Muscle of leg (tissue), 16 donors: ENCODE measurements at places on chromosomes 1 and 21.
A peak's percentile ranks its signal among the peaks of the same experiment; 100 is the strongest.

DNA sequence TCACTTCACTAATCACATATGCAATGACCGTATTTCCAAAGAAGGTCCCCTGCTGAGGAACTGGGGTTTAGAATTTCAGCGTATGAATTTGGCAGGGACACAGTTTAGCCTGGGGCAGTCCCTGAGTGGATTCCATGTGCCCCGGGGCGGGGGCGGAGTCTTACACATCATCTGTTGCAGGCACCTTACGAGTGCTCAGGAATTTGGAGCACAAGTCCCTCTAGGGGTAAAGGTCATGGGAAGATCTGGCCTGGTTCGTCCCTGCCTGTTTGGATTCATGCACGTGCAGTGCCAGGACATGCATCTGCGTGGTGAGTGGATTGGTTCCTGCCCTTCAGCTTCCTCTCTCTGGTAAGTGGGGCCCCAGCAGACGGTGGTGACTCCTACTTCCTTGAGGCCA lies 208.3 kb upstream of the C1orf174 start:
- DNase-seq: peak; percentile 11

DNA sequence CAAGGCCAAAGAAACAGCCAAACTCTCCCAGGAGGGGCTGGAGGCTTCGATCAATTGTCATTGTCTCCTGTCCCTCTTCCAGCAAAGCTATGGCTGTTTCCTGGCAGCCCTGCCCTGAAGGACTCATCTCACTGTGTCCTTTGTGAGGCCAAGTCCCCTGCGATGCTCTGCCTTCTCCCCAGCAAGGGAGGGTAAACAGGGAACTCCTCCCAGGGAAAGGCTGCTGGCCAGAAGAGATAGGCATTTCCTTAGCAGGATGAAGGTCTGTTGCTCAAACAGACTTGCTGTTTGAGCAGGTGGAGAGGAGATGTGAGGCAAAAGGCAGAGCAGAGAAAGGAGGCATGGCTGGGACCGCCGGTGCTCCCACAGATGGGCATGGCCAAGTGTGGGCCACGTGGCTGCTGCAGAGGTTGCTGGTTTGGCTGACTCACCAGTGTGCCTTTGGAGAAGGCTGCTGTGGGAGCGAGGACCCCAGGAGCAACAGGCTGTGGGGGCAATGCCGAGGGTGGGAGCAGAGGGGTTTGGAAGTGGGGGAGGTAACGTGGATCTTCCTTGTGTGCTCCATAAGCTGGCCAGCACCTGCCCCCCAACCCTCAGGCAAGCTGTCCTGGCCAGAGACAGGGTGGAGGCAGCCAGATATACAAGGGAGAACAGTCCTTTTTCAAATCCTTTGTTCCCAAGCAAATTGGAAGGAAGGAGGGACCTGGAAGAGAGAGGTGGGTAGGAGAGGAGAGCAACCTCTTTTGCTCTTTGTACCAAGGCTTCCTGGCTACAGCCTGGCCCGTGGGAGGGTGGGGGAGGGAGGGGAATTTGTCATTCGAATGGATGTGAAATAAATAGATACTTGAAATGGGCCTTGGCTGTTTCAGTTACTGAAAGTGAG lies 449.8 kb downstream of the SIPA1L2 start:
- no peak for DNase-seq

DNA sequence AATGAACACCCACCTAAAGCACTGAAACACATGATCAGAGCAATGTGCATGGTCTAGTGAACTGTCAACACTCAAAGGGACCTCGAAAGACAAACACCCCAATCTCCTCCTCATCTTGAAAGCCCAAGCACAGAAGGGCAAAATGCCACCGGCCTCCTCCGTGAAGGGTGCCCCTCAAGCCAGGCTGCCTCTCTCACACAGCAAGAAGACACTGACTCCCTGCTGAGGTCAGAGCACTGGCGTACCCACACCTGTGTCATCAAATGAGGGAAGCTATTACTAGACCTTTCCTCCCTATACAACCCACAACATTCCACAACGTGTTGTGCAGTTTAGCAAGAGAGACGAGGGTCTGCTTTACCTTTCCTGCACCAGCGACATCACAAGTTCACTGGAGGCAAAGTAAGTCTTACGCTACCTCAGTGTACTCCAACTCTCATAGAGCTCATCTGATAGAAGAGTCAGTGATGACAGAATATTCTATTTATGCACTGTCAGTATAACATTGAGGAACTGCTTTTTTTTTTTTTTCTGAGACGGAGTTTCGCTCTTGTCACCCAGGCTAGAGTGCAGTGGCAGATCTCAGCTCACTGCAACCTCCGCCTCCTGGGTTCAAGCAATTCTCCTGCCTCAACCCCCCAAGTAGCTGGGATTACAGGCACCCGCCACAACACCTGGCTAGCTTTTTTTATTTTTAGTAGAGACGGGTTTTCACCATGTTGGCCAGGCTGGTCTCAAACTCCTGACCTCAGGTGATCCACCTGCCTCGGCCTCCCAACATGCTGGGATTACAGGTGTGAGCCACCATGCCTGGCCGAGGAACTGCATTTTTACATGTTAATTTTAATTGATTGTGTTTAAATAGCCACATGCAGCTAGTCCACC lies 3.3 kb downstream of the SH3BP5L start:
- DNase-seq: no peak

GRCh38 chr1:235657747-235658526 lies 8.4 kb upstream of the GNG4 start:
- no peak for DNase-seq

- peak; percentile 45 for DNase-seq
Observed at GRCh38 chr1:159008744-159009188, 941 bp upstream of the IFI16 start.

GRCh38 chr1:181482521-181483284 lies 614 bp upstream of the CACNA1E start:
- peak; percentile 15 for DNase-seq

DNA sequence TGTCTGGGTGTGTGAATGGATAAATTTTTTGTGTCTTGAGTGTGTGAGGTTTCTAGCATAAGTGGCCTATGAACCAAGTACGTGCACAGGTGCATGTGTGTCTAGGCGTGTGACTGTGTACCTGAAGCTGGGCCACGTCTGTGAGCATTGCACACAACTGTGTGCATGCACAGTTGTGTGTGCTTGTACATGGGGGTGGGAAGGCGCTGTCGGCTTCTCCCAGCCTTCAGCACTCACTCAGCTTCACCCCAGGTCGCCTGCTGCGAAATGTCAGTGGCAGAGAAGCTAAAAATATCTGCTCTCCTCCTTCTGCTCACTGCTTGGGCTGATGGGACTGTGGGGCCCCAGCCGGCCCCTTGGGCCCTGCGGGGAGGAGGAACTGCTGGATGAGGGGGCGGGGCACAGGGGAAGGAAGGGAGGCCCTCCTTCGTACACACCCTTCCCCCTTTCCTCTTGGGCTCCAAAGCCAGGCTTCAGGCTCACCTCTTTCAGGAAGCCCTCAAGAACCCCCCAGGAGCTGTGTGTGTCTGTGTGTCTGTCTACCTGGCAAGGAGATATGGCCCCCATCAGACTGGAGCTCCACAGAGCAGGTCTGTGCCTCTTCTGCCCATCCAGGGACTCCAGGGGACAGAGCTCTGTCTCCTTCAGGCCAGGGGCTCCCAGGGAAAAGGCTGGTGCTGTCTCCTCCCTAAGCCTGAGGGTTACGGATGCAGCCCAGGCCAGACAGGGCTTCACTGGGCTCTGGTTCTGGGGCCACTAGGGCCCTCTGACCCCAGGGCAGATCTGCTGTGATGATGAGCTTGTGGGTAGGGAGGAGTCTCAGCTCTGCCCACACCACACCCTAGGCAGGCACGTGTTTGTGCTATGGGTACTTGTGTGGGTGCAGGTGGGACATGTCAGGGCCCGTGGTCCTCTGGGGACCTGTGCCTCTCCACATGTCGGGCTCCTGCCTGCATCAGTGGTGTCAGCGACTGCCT lies 35.6 kb upstream of the WASF2 start:
- DNase-seq: peak; percentile 91

DNA sequence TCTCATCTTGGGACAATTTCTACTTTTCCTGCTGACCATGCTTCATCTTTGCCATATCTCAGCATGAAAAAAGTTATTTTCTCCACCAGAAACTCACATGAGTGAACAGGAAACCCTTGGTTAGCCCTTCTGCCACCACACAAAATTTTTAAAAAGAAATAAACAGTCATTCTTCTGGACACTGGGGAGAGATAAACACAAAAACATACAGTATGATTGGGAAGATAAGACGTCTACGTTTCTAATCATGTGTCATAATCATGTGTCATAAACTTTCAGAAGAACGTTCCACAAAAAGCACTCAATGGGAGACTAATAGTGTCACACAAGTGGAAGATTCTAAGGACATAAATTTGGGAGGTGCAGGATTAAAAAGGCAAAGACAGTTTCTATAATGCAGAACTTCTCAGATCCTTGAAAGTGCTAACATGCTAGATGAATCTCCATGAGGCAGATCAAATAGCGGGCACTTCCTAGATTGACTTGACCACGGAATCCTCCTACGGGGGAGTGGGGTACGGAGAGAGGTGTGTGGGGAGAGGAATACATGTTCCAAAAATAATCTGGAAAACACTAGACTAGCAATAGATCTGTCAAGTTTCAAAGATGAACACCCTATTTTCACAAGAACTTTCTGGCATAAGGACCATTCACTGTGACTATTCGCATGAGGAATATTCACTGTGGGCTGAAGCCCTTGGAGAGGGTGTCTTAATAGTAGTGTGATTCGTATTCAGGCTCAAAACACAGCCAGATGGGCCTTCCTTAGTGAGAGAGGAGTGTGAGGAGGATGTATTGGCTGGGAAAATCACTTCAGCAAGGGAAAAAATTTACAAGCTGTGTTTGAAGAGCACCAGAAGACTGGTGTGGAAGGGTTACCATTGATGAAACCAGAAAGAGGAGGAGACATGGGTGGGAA lies 206.7 kb downstream of the SETD4 start:
- peak; percentile 36 for DNase-seq

DNA sequence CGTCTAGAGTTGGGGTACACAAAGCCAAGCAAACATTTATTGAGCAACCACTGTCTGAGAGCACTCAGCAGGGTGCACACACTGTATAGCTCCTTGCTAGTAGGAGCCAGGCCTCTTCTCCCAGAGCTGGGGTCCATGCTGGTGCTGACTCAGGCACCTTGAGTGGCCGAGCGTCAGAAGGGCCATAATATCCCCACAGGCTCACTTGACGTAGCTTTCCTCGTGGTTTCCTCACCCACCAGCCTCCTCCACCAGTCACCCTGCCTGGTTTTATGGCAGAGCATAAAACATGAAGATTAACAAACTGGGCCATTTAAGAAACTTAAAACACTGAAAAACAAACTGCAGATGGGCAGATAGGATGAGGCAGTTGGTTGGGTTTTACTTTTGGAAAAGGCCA lies 361.5 kb downstream of the HHAT start:
- DNase-seq: no peak

DNA sequence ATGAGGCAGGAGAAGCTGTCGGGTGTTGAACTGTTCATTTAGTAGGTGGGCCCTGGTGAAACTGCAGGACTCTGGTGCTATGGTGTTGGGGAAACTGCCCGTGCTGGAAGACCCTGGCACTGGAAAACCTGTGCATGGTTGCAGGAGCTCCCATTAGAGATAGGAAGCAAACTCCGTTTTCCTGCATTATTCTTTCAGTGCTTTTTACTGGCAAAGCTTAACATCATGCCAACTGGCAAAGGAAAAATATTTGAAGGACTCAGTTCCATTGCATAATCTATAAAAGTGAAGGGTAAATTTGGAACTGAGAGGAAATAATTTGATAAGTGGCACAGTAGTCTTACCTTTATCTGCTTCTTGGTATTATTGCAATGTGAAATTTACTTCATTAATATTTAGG lies 31.7 kb upstream of the MPC2 start:
- no peak for DNase-seq

DNA sequence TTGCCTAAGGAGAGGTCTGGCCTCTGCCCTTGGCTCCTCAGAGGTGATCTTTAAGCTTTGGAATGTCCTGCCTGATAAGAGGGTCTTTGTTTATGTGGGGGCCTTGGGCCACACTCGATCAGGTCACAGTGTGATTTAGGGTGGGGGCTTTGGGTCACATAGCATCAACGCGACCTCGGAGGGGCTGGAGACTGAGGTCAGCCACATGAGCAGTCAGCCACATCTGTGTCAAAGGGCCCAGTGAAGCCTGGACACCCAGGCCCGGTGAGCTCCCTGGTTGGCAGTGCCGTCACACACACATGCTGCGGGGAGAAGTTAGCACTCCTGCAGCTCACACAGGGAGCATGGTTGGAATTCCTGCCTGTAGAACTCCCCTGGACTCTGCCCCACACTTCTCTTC lies 345.0 kb downstream of the NPHP4 start:
- no peak for DNase-seq

DNA sequence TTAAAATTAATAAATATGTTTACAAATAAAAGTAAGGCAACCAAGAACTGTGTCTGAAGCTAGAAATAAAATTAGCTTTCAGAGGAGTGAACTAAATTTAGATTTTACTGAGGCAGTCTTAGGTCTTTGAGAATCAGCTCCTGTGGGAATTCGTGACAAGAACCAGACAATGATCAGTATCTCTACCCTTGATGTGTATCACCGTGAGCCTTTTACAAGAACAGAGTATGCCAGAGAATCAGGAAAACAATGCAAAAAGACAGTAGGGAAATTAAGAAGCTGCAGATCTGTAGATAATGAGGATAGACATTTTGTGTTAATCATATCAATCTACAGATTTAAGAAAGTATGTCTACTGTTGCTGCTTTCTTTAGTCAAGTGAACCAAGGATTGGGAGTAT lies 351.0 kb downstream of the COL11A1 start:
- no peak for DNase-seq

DNA sequence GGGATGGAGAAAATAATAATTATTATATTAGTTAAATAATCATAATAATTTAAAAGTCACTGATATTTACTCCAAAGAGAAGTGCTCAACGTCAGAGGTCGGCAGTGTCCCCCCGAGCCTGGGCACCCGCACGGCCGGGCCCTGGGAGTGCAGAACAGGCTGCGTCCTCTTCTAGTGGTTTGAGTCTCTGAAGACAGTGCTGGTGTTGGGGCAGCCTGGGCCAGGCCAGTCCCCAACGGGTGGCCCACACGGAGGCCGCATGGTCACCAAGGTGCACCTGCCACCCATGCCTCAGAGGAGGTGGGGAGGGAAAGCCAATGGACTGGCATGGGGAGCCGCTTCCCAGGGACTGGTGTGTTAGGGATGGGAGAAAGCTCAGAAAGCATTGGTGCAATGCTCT lies 27.3 kb downstream of the WNT9A start:
- no peak for DNase-seq

- DNase-seq: no peak
Observed at GRCh38 chr1:119472080-119472818, 34.8 kb upstream of the HSD3B1 start.
